ENCODE measurements at places on chromosomes 6 and 20. TPM values are rescaled to one million over a fixed set of nuclear protein-coding genes. Genes with fewer than 3 reads are reported as not detected.
A peak's percentile ranks its signal among the peaks of the same experiment; 100 is the strongest.

DNA sequence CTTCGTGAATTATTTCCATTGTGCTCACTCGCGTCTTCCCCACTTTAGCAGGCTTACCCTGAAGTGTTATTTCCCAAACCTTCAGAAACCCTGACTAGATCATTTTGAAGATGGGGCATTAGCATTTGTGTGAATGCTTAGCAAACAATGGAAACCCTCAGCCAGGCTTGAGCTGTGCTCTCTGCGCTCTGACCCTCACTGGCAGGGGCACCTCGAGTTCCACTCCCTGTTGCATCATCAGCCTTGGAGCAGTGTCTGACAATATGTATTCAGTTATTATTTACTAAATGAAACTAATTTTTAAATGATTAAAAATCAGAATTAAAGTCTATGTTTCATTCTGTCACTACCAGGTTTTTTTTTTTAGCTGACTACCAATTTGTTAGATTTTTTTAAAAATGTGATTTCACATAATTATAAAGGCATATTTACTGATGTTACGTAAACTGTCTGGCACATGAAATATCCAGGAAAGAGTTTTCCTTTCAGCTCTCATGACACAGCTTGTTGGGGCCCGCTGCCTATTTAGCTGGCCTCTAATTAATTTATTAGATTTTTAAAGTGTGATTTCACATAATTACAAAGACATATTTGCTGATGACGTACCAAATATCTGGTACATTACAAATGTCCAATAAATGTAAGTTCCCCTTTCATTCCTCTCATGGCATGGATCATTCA lies 155.2 kb downstream of the PACRG start:
- no peaks in the 10 kb centered on the region for H3K4me1 ChIP-seq
- H3K4me3 ChIP-seq = no peak overlapping the region
- no peaks in the 10 kb centered on the region for H3K36me3 ChIP-seq
- DNase-seq = no peak

APCDD1L gene
- total RNA-seq = 1.5 TPM

- no peak overlapping the region for H3K27ac ChIP-seq
- no peaks in the 10 kb centered on the region for H3K4me1 ChIP-seq
- no peaks in the 10 kb centered on the region for H3K36me3 ChIP-seq
- H3K4me3 ChIP-seq = no peak overlapping the region
These were observed 94.5 kb upstream of the FOXQ1 start for GRCh38 chr6:1217396-1217795.

- no peak for DNase-seq
- H3K4me1 ChIP-seq = no peaks in the 10 kb centered on the region
- H3K36me3 ChIP-seq = no peaks in the 10 kb centered on the region
- peaks cover 11% of the 10 kb centered on the region for H3K27me3 ChIP-seq
These were observed 88.6 kb downstream of the MCHR2 start for GRCh38 chr6:99905209-99906106.

GRCh38 chr20:36461600-36462439 lies 79.5 kb upstream of the MYL9 start:
- peak overlapping the region; percentile 86 for H3K4me3 ChIP-seq
- H3K4me1 ChIP-seq = peaks cover 44% of the 10 kb centered on the region
- no peaks in the 10 kb centered on the region for H3K36me3 ChIP-seq
- no peaks in the 10 kb centered on the region for H3K27me3 ChIP-seq

PRELID3B gene
- 49.0 TPM for total RNA-seq

GRCh38 chr20:25464501-25465242 lies 57.2 kb downstream of the GINS1 start:
- peaks cover 5% of the 10 kb centered on the region for H3K4me1 ChIP-seq
- no peak for DNase-seq
- H3K4me3 ChIP-seq = no peak overlapping the region
- no peaks in the 10 kb centered on the region for H3K27me3 ChIP-seq
- no peak overlapping the region for H3K27ac ChIP-seq
- H3K36me3 ChIP-seq = no peaks in the 10 kb centered on the region

GRCh38 chr6:14759976-14760672 lies 485.7 kb upstream of the JARID2 start:
- no peaks in the 10 kb centered on the region for H3K27me3 ChIP-seq
- no peak for DNase-seq
- H3K36me3 ChIP-seq = no peaks in the 10 kb centered on the region

DNA sequence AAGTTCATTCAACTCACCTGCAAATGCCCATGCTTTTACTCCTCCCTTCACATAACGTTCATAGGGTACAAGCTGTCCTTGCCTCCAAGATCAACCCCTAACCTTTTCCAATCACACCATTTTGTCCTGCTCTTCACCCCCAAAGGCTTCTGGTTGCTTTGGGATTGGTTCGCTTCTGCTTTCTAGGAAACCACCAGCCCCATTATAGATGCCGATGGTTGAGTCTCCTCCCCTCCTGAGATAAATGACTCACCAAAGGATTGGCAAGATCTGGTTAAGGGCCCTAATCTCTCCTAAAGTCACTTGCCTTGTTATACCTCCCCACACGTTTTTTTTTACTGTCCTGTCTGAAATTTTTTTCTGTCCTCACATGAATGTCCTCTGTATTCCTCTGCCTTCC lies 311.4 kb downstream of the HACE1 start:
- H3K4me1 ChIP-seq = no peaks in the 10 kb centered on the region
- no peaks in the 10 kb centered on the region for H3K36me3 ChIP-seq
- no peaks in the 10 kb centered on the region for H3K27me3 ChIP-seq

PMEPA1 gene
- 31.3 TPM for total RNA-seq

Measured in heart right ventricle (tissue), 16 donors.